ENCODE measurements at places on chromosomes 2 and 18.

- DNase-seq: no peak
These were observed 318.7 kb downstream of the PDE11A start for GRCh38 chr2:177753682-177754491.

GRCh38 chr2:180279581-180279980 is 272.5 kb upstream of the CWC22 start:
- DNase-seq: no peak

GRCh38 chr2:206154197-206154596 is 5.0 kb downstream of the NDUFS1 start:
- DNase-seq: no peak

DNA sequence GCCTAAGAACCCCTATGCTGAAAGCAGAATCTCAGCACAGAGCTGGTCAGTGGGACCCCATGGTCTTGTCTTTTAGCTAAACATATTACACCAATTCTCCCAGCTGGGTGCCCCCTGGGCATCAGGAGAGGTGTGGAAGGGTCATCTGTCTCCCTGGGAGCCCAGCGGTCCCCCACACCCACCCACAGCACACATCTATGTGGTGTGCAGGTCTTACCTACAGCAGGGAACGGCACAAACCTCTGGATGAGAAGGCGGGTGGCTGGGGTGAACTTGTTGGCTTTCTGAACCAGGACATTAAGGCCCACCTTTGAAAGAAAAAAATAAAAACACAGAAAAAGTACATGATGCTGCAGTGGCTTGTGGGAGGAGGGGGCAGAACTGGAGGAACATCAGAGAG is 70.7 kb downstream of the EMX1 start:
- no peak for DNase-seq

GRCh38 chr2:9237831-9238230 is 31.2 kb downstream of the ASAP2 start:
- no peak for DNase-seq

- no peak for DNase-seq
These were observed 18.8 kb upstream of the SH3RF3 start for GRCh38 chr2:109110170-109110569.

DNA sequence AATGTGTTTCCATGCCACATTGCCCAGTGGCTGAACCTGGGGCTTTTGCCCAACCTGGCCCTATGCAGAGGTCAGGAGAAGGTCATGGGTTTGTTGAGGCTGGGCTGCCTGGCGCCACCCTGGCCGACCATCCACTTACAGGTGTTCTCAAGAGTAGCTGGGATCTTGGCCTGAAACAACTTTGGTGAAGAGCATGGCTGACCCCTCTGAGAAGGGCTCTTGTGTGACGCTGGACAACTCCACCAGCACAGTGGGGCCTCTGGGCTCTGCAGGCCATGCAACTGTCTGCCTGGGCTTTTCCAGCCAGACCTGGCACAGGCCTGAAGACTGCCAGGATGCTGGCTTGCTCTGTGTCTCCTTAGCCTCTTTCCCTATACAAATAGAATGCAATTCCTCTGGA is 76.4 kb upstream of the ZNG1B start:
- no peak for DNase-seq

DNA sequence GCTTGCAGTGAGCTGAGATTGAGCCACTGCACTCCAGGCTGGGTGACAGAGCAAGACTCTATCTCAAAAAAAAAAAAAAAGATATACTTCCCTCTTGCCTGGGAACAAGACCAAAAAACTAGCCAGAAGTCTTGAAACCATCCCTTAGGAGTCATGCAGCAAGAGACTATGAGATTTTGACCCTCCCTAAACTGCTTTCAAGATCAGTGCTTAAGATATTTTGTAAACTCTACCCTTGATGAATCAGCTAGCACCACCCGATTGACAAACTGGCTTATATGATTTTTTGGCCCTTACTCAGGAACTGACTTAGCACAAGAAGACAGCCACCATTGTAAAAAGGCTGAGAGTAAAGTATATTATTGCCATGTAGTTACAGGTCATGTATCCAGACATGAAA is 3.8 kb downstream of the SULT1C3 start:
- DNase-seq: no peak

DNA sequence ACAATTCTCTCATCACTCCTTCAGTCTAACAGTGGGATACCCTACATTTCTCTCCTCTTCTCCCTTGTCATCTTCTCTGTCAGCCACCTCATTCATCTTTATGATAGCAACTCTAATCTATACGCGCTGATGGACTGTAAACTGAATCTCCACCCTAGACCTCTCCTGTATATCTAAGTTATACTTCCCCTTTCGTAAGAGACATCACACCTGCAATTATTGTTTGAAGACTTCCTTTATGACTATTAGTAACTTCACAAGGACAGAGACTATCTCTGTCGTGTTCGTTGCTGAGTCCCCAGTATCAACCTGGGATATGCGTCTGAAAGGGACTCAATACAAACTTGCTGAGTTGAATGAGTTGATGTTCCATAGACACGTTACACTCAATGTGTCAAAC is 263.2 kb downstream of the IRS1 start:
- no peak for DNase-seq

- no peak for DNase-seq
These were observed 12.1 kb downstream of the EIF4E2 start for GRCh38 chr2:232562515-232563151.

DNA sequence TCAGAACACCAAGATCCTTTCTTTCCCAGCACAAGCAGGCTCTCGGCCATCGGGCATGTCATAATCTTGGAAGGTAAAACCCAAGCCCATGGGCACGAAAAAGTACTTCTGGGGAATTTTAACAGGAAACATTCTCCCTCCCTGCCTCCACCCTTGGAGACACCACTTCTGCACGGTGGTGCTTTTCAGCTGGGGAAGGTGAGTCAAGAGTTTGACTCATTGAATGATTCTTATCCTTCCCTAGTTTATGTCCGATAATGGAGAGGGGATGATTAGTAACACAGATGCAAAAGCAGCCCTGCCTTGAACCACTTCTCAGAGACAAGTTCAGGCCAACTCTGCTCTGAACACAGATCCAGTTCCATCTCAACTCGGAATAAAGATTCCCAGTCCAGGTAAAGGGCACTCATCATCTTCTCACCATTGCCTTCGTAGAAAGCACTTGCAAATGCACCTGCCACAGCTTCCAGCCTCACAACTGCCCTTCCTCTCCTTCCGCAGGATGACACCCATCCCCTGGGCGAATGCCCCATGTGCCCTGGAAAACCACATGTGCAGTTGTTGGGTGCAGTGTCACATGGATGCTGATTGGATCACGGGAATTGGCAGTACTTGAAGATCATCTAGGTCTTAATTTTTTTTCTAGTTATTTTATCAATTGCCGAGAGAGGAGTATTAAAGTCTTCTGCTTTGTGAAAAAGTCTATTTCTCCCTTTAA is 136.2 kb downstream of the PXDN start:
- no peak for DNase-seq

DNA sequence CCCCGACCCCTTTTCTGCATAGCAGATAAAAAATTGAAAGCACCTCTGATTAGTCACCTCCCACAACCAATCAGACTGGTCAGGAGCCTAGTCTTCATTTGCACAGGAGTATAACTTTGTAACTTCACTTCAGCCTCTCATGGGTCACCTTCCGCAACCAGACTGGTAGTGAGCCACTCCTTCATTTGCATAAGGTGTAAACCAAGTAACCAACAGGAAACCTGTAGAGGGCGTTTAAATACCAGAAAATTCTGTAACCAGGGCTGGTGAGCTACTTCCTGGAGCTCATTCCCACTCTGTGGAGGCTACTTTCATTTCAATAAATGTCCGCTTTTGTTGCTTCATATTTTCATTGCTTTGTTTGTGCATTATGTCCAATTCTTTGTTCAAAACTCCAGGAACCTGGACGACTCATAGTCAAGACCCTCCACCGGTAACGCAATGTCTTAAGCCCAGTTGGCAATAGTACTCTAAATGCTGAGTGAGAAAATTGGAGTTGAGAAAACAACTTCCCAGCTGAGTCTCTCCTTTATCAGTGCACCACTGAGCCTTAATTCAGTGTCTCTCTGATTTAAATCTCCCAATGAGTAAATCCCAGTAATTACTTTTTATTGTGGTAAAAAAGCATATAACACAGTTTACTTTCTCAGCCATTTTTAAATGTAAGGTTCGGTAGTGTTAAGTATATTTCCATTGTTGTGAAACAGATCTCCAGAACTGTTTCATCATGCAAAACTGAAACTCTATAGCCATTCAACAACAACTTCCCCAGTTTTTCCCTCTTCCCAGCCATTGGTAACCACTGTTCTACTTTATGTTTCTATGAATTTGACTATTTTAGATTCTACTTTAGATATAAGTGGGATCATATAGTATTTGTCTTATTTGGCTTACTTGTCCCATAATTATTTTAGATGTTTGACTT is 392.7 kb upstream of the SLC8A1 start:
- no peak for DNase-seq

- no peak for DNase-seq
These were observed 437.4 kb upstream of the SALL3 start for GRCh38 chr18:78542204-78542603.

GRCh38 chr2:239753401-239753837 is 271.7 kb downstream of the NDUFA10 start:
- DNase-seq: no peak

GRCh38 chr18:70496353-70497294 is 207.8 kb downstream of the SOCS6 start:
- no peak for DNase-seq

DNA sequence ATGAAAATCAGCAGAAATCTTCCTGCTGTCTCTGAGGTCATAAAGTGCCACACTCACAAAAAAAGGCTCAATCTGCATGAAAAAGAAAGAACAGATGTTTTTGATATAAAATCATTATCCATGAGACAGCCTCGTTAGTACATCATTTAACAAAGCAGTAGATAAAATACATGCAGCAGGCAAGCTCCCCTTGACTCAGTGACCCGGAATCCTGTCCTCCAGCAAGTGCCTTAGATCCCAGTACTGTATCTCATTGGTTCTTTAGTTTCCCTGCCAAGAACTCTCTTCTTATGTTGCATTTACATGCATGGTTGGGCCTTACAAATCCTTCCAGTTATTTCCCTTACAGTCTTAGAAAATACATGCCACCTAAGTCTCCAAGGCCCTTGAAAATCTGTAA is 148.9 kb upstream of the CCDC195 start:
- DNase-seq: no peak

GRCh38 chr2:218082586-218083351 is 13.7 kb downstream of the RUFY4 start:
- no peak for DNase-seq

DNA sequence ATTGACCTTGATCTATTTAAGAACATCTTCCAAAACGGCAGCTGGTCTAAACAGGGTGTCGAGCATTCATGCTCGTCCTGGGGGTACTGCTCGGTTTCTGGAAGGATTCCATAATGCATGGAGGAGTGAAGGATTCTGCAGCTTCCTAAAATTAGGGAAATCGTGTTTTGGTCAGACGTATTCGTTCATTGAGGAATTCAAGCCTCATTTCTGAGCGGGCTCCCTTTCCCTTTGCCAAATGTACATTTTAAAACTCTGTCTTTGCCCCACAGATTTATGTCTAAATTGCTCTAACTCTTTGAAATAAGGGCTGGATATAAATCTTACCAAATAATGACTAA is 144.0 kb downstream of the BCL11A start:
- no peak for DNase-seq

DNA sequence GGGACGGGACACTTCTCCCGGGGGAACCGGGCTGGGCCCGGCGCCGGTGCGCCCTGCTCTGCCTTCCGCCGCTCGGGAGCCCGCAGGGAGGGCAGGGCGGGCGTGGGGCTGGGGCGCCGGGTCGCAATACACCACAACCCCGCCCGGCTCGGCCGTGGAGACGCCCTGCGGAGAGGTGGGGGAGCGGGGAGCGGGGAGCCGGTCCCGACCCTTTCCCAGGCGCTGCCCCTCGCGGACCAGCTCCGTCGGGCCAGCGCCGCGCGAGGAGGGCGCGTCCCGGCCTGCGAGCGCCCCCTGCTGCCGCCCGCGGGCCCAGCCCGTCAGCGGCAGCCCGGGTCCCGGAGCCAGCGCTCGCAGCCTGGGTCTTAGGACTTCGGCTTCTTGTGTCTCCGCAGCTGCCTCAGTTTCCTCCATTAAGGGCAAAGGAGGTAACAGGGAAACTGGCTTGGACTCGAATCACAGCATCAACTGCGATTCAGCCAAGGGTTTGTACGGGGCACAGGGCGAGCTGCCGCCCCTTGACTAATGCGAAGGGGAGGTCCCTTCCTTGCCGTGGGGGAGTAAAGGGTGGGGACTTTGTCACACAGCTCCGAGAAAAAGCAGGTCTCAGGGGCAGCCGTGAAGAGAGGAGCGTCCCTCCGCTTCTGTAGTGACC is 635 bp upstream of the ADRA2B start:
- DNase-seq: peak; percentile 5

DNA sequence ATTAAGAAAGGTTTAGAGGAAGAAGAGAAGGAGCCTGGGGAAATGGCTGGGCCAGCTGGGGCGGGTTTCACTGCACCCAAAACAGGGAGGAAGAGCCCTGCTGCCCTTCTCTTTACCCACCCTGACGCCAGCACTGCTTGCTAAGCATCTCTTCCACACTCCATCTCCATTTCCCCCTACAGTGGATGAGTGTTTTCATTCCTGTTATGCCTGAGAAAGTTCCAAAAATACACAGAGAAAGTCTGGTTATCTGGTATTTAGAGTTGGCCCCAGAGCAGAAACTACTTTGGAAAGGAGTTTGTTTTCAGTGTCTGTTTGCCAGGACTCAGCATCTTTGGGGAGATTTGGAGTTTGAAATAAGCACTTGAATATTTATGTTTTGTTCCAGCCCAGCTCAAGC is 451.0 kb downstream of the SLC4A3 start:
- DNase-seq: no peak

- DNase-seq: no peak
These were observed 100.1 kb upstream of the MAP4K3 start for GRCh38 chr2:39537150-39537549.

- DNase-seq: no peak
These were observed 137.6 kb upstream of the ALPP start for GRCh38 chr2:232240906-232241305.

Measured in NCI-H1092 treated with DMSO at 0.1 percent for 48 hours (cell line).